ENCODE measurements at places on chromosomes 1 and 21.

DNA sequence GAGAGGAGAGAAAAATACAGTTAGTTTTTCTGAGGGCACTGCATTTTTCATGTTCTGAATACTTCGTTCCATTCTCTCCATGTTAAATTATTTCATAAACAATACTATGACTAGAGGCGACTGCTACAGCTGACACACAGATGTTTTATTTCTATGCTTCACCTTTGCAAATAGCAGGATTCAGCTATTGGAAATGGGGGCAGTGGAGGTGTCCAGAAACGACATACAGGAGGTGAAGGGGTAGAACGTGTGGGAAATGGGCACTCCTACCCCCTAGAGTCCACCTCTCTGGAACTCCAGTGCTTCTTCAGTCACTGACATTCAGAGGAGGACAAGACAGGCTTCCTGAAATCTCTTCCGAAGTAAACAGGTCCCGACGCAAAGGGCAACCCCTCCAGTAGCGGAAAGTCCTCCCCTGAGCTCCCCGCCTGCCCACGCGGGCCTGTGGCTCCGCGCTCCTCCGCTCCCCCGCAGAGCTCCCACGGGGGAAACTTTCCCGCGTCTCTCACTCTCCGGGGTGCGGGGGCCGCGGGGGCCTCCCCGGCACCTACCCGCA is 480 bp downstream of the DPYD start:
- DNase-seq, result no peak

DNA sequence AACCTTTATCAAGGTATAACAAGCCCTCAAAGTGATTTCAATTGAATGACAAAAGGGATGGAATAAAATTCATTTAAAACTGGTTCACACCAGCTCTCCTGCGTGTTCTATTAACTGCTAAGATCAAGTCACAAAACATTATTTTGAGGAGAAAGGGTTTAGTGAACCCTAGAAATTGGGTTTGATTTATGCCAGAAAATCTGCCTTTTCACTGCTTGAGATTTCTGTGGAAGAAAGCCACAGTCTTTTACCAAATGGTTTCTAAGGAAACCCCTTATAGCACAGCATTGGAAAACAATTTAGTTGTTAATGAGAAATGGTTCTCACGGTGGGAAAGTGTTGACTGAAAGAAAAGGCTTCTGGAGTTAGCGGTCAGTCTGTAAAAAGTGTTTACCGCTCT is 43.6 kb upstream of the DPH5 start:
- no peak for DNase-seq

DNA sequence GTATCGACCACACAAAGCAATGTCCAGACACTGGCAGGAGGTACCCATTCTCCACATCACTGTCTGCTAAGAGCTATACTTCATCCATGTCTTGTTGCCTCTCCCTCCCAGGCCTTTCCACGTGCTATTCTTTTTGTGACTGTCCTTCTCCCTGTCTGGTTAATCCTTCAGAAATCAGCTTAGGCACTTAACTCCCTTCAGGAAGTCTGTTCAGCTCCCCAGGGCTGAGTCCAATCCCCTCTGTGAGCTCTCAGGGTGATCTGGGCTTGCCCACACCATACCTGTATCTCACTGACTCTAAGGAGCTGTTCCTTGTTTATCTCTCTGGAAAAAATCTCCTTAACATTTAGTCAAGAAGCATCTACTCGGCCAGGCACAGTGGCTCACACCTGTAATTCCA is 69.4 kb downstream of the NID1 start:
- DNase-seq, result no peak

- no peak for DNase-seq
Measured at GRCh38 chr1:106224426-106224825, 832.0 kb upstream of the PRMT6 start.

DNA sequence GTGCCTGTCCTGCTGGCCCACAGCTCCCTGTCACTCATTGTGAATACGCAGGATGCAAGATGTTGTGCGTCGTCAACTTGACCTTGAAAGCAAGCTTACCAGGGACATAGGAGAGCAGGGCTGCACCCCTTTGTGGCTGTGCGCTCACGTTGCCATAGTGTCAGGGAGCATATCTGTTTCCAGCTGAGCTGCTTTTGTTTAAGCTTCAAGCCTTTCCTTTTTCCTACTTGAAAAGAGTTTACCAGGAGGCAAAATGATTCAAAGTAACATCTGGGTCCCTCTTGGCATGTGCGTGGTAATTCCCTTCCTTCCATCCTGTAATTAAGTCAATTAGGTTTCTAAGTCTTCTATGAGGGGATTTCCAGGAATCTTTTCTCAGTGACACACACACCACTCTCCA is 537.1 kb downstream of the AJAP1 start:
- no peak for DNase-seq

DNA sequence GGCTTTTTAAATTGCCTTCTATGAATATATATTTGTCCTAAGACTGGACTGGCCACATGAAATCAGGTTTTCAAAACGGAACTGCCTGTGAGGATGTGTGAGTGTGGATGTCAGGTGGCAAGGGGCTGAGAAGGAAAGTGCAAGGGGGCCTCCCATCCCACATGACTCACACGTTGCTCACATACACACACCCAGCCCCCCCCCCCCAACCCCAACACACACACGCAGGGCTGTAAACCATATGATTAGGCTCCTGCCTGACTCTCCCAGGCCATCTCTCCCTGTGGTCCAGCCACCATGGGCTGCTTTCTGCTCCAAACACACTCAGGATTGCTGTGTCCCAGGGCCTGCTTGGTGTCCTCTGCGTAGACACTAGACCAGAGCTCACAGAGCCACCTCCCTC is 22.4 kb downstream of the DEGS1 start:
- DNase-seq, result peak; percentile 51

GRCh38 chr1:80457409-80457808 is 1343.3 kb upstream of the ADGRL2 start:
- DNase-seq, result no peak

GRCh38 chr1:243287123-243287460 is 31.3 kb downstream of the SDCCAG8 start:
- no peak for DNase-seq

DNA sequence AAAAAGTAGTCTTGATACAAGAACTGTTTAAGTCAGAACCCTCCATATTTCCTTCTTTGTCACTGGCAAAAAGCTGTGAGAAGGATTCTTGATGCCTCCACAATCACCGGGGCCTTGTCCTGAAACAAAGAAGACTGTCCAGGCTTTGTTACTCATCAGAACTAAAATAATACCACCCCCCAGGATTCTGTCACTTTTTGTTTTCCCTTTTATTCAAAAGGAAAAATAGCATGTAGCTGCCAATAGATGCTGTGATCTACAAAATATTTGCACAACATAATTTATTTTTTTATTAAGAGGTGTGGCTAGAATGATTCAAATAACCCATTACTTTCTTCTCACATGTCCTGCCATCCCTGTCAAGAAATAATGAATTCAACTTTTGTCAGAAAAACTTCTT is 173.7 kb downstream of the LYPLAL1 start:
- no peak for DNase-seq

- DNase-seq, result no peak
Measured at GRCh38 chr1:57471995-57472394, 48.1 kb upstream of the DAB1 start.

- DNase-seq, result no peak
Measured at GRCh38 chr1:7899741-7900140, 40.9 kb downstream of the TNFRSF9 start.

DNA sequence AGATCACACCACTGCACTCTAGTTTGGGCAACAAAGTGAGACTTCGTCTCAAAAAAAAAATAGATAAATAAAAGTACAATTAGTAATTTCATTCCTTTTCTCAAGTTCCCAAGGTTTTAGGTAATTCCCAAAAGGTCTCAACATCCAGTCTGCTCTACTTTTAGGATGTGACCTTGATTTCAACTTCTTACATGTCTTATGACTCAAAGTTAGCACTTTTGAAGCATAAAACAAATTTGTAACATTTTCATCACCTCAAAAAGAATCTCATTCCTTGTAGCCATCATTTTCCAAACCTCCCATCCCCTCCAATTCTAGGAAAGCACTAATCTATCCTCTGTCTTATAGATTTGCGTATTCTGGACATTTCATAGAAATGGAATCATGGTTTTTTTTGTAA is 32.2 kb downstream of the SNX27 start:
- no peak for DNase-seq

DNA sequence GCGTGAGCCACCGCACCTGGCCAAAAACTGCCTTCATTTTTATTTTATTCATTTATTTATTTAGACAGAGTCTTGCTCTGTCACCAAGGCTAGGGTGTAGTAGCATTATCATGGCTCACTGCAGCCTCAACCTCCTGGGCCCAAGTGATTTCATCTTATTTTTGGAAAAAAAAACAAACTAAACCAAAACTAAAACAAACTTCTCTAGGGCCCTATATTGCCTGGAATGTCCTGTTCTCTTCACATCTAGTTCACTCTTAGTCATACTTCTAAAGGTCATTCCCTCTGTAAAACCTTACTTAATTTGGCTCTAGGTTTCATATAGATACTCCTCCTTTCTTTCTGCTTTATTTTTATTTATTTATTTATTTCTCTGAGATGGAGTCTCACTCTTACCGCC is 15.6 kb downstream of the RPS27 start:
- no peak for DNase-seq

DNA sequence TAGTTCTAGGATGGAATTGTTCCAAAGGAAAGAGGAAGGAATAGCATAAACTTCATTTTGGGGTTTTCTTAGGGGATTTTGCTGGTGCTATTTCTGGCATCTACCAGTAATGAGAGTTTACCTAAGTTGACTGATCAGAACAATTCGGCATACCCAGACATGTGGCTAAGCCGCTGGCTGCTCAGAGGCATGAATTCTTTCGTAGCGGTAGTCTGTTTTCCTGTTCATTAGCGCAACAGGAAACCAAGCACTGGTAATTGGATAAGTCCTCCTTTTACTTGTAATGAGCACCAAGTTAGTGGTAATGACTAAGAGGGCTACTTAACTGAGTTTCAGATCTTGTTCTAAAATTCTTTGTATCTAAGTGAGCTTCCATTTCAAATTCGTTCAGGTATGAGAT is 38.6 kb downstream of the C21orf91 start:
- DNase-seq, result no peak

GRCh38 chr1:66251546-66251945 is 282.4 kb upstream of the SGIP1 start:
- DNase-seq, result no peak

- no peak for DNase-seq
Measured at GRCh38 chr1:34907487-34908090, 21.9 kb downstream of the DLGAP3 start.

GRCh38 chr21:15614766-15615165 is 115.0 kb upstream of the USP25 start:
- no peak for DNase-seq

DNA sequence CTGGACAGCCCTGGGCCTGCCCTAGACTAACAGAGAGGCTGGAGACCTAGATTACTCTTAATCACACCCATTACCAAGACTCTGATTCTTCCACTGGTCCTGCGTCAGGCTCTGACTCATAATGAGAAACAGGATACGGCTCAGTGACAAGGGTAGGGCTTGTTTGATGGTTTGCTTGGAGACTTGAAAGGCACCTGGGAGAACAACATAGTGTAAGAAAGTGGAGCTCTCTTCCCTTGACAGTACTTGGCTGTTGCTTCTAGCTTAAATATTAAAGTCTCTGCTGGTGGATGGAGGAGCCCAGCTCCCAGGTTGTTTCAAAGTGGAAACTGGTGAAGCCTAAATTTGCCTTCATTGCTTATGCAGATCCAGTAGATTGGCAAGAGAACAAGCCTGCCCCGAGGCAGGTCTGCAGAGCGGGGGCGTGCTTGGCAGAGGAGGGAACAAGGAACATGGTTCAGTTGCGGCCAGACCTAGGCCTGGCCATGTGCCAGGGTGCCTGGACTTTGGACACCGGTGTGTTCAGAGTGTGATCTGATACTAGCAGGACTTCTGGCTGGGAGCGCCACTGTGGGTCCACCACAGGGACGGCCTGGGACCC is 480.6 kb downstream of the CAMTA1 start:
- DNase-seq, result peak; percentile 45

- DNase-seq, result no peak
Measured at GRCh38 chr1:27668808-27669723, 2.9 kb downstream of the IFI6 start.

GRCh38 chr21:34073749-34074282 is 438 bp downstream of the MRPS6 start:
- no peak for DNase-seq

GRCh38 chr21:42235593-42235992 is 16.7 kb downstream of the ABCG1 start:
- DNase-seq, result no peak

DNA sequence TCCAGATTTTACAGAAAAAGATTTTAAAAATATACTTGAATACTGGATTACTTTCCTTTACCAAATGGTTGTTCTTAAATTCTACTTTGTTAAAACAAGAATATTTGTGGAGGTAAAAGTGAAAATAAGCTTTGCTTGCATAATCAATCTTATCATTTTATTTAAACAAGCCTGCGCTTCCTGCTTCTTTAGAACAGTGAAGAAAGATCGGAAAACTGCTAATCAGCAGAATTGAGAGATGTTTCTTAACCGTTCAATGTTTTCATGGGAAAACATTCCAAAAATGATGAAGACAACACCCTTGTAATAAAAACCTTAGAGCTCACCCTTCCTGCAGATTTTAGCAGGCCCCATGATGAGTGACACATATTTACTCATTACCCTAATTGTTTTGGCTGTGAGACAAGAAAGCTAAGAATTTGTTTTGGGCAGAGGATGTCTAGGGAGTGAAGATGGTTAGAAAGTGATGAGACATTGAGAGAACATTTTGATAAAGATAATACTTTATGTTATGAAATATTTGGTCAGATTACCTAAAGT is 72.6 kb downstream of the TPR start:
- no peak for DNase-seq

- peak; percentile 48 for DNase-seq
Measured at GRCh38 chr1:40939320-40940059, 40.0 kb upstream of the CTPS1 start.

GRCh38 chr1:115874904-115875303 is 34.0 kb upstream of the NHLH2 start:
- no peak for DNase-seq

DNA sequence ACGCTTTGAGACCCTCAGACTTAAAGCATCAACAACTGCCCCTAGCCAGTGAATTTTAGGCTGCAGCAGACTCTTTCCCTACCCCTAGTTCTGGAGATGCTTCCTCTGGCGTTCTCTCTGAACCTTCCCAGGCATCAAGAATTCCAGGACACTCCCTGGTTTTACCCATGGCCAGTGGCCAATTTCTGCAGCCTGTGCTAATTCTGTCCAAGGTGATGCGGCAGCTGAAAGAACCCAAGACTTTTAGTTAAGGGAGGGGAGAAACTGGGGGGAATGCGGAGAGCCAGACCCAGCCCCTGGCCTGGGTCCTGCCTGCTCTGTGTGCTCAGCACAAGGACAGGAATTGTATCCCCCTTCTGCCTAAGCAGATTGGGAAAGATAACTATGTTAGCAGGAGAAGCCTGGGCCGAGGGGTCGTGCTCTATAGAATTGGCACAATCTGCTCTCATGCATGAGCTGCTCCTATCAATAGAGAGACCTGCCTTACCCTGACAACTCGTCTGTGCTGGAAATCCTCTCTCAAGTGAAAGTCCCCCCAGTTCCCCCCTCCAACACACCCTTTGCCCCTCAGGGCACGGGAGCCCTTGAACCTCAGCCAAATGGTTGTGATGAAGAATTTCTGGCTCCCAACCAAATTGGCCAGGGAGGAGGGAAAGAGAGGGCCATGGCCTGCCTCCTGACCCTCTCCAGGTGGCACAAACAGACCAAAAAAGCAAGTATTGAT is 5.4 kb upstream of the GJA8 start:
- no peak for DNase-seq

- no peak for DNase-seq
Measured at GRCh38 chr1:169368406-169368769, 393 bp downstream of the BLZF1 start.

- DNase-seq, result no peak
Measured at GRCh38 chr1:168732736-168733135, 3.7 kb upstream of the DPT start.

All from AG09309 (cell line).